Dermis blood vessel endothelial cell (primary cell): ENCODE measurements at places on chromosomes 7 and 10. TPM values are rescaled to one million over a fixed set of nuclear protein-coding genes. Genes with fewer than 3 reads are reported as not detected.

Gene IGFBP1
- 0.34 and 0.47 TPM in 2 replicates for total RNA-seq

Gene ZNF273
- 5.1 and 10.9 TPM in 2 replicates for total RNA-seq

Gene FGFR2
- 0.42 and 1.7 TPM in 2 replicates for total RNA-seq

Gene DDX56
- total RNA-seq: 55.5 and 69.5 TPM in 2 replicates

Gene SLC18A3
- not detected in 2 replicates for total RNA-seq

Gene CHRM2
- total RNA-seq: not detected in 2 replicates

Gene ELN
- 4.4 and 5.4 TPM in 2 replicates for total RNA-seq

Gene AUTS2
- total RNA-seq: 0.60 and 1.2 TPM in 2 replicates
